Activated naive CD4-positive, alpha-beta T cell (primary cell): ENCODE measurements at places on chromosomes 2 and 18.

GRCh38 chr18:62091487-62092120 lies 95.3 kb downstream of the PIGN start:
- no peak for DNase-seq

DNA sequence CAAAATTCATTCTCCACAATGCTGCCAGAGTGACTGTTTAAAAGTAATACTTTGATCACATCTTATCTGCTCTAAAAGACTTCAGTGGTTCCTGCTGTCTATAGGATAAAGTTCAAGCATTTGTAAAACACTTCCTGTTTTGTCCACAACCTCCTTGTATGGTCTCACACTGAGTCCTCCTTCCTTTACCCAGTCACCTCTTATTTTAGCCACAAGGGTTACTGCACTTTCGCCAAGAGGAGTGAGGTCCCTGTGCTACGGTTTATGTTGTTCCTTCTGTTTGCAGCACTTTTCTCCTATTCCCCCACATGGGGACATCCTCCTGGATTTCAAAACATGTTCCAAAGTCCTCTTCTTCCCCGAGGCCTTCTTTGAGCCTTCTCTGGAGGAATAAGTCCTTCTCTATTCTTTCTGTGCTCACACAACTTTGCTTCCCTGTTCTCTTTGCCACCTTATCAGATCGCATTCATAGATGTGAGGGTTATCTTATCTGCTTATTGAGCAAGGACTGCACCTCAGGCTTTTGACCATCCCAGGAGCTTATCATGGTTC lies 112.2 kb upstream of the NABP1 start:
- no peak for DNase-seq

DNA sequence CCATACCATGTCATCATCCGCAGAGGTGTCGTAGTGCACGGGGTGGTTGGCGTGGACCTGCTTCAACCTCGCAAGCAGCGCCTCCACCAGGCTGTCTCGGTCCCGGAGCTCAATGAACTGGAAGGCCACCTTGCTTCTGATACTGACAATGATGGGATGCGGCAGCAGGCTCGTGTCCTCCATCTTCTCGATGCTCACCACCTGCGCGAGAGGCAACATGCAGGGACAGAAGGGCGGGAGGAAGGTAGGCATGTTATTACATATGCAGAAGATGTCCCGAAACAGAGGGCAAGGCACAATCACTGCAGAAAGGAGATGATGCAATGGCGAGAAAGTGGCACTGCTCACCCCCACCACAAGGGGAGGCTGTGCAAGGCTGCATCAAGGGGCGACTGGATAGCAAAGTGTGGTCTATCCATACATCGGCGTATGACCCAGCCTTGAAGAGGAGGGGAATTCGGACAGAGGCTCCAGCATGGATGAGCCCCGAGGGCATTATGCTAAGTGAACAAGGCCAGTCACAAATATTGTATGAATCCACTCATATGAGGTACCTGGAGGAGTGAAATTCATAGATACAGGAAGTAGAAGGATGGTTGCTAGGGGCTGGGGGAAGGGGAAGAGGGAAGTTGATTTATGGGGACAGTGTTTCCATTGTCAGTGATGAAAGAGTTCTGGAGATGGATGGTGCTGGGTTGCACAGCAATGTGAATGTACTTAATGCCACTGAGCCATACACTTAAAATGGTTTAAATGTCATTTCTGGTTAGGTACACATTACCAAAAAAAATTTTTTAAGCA lies 36.6 kb downstream of the RPL31 start:
- DNase-seq: no peak

GRCh38 chr2:101446869-101447268 lies 28.0 kb downstream of the RFX8 start:
- no peak for DNase-seq

DNA sequence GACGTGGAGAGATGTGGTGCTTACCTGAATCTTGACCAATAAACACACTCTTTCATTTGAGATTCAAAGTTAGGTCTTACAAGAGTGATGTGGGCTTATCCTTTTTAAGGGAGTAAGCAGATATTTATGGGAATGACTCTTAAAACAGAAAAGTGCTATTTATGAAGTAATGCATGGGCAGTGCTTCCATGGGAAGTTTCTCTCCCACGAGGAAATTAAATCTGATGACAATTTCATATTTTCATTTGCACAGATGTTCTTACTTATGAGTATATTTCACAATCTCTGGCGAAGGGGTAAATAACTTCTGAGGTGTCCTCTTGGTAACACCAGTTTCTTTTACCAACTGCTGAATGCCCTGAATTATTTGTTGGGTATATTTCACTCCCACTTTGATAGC lies 21.0 kb downstream of the PNPT1 start:
- DNase-seq: no peak
